ENCODE measurements at places on chromosomes 1 and 21.

- no peak for DNase-seq
Measured at GRCh38 chr1:1069711-1070676, 4.1 kb downstream of the RNF223 start.

GRCh38 chr1:185727726-185728125 is 6.5 kb upstream of the HMCN1 start:
- no peak for DNase-seq

- no peak for DNase-seq
Measured at GRCh38 chr1:2979191-2980072, 41.8 kb upstream of the ACTRT2 start.

GRCh38 chr1:232613752-232614381 is 16.1 kb downstream of the SIPA1L2 start:
- DNase-seq = no peak

DNA sequence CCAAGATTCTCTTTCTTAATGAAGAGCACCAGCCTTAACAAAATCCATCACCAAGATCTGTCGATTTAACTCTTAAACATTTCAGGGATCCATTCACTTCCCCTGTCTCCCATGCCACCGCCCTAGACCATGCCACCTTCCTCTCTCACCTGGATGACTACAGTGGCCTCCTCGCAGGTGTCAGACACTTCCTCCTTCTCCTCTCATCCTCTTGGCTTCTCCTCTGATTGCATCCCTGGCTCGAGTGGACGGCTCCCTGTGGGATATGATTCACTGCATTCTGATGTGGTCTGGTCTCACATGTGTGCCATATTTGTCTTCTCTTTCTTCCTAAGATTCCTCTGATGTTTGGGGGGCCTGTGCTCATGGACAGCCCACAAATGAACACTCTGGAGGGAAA is 66.4 kb upstream of the KLHDC7A start:
- DNase-seq = no peak

DNA sequence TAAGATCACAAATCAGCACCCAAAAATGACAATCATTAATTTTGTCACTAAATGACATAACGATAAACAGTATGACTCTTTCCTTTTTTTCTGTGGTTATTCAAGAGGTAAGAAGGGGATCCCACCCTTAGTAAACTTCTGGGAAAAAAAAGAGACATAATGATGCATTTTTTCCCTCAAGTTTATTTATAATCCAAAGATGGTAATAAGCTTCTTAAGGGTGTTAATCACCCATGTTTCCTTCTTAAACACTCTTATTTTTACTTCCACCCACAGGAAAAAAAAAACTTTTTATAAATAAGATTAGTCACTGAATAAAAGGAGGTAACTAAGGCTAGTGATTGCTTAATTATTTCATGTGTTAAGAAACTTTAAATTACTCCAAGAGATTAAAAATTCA is 24.7 kb downstream of the RGS1 start:
- no peak for DNase-seq

GRCh38 chr21:38631206-38631605 is 132.9 kb upstream of the ERG start:
- DNase-seq = no peak

GRCh38 chr1:208520438-208521099 is 276.4 kb upstream of the PLXNA2 start:
- DNase-seq = no peak

DNA sequence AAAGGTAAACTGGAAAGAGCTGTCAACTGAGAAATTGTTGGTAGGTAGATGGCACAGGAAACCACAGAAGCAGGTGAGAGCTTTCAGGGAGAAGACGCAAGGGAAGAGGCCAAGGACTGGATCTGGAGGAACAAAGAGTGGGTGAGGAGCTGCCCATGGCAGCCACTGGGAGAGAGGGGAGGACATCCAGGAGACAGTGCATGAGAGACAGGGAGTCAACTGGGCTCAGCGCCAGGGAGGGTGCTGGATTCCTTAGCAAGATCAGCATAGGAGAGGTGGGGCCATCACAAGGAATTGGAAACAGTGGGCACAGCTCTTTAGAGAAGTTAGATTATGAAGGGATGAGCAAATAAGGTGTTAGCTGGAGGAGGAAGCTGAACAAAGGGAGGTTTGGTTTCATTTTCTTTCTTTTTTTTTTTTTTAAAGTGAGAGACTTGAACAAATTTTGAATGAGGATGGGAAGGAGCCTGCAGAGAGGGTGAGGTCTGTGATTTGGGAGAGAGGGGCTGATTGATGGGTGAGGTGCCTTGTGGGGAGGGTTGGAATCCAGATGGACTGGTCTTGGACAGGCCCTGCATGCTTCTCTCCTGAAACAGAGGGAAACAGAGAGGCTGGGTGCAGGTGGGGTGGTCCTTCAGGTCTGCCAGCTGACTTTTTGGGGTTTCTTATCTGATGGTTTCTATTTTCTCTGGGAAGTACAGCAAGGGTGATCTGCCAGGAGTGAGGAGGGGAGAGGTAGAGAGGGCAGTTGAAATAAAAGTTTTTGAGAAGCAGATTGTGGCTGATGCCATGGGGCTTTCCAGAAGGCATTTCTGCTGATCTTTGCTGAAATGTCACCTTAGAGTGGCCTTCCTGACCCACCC is 5.4 kb downstream of the CYP4B1 start:
- DNase-seq = no peak

GRCh38 chr1:210347112-210347511 is 18.4 kb downstream of the HHAT start:
- DNase-seq = peak; percentile 48

DNA sequence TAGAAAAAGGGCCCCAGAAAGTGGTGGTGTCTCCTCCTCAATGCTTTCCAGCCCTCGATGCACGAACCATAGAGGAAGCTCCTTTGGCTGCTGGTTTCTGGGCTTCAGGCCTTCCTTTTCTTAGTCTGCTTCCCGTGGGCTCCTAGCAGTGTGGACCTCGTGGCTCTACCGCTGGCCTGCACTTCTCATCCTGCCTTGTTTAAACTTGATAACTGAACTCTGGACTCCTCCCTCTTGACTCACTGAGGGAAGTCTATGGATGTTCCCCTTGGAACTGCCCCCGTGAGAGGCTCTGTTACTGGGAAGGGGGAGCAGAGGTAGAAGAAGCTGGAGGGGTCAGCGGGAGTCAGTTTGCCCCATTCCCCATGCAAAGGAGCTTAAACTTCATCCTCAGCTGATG is 75.3 kb upstream of the WDR26 start:
- no peak for DNase-seq

- DNase-seq = no peak
Measured at GRCh38 chr1:170620164-170620563, 43.8 kb upstream of the PRRX1 start.

- no peak for DNase-seq
Measured at GRCh38 chr1:201173736-201174135, 16.9 kb upstream of the IGFN1 start.

GRCh38 chr21:38256599-38257302 is at the start of gene KCNJ15:
Gene KCNJ15 (plus strand): TSS chr21:38256991. CDS start chr21:38299262, 42,271 bp downstream.
- no peak for DNase-seq

DNA sequence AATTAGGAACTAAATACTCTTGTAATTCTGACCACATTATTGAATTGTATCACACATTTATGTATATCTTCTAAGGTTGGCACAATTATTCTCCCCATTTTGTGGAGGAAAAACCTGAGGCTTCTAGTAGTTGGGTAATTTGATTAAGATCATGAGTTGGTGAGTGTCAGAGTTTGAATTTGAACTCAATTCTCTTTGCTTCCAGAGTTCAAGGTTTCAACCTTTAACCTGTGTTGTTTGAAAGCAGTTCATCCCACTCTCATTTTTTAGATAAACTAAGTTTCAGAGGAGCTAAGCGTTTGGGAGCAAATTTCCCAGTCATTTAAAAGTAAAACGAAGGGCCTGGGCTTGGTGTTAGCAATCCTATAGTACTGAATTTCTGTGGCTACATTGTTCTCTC is 293.4 kb downstream of the ADGRL2 start:
- no peak for DNase-seq

- DNase-seq = no peak
Measured at GRCh38 chr21:31900121-31900895, 27.5 kb downstream of the HUNK start.

DNA sequence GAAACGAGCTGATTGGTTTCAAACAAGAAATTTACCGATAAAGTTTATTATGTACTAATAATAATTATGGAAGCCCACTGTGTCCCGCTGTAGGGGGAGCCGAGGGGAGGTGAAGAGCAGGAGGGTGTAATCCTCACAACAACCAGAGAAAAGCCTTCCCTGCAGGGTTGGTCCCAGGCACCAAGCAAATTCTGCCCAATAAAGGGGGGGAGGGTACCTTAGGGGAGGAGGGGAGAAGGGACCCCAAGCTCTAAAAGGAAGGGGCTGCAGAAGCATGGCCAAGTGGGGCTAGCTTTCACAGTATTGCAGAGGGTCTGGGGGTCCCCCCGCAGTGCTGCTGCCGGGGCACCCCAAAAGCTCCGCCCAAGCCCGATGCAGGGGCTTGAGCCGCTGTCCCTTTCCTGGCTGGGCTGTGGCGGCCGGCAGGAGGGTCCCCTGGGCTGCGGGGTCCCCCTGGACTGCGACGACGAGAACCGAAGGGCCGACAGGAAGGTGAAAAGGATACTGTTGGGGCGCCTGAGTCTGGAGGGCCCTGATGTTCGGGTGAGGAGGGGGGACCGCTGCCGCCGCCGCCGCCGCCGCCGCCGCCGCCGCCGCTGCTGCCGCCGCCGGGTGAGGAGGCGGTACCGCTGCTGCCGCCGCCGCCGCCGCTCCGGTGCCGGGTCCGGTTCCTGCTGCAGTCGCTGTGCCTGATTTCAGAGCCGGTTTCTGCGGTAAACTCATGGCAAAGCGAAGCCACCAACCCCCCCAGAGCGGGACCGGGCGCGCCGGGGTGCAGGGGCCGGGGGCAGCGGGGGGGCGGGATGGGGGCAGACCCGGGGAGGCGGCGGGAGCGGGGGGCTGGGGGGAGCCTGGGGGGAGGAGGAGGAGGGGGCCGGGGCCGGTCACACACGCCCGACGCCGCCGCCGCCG is 771 bp downstream of the EIF4G3 start:
- DNase-seq = no peak

GRCh38 chr1:167532964-167533824 is 14.9 kb upstream of the CD247 start:
- DNase-seq = no peak

DNA sequence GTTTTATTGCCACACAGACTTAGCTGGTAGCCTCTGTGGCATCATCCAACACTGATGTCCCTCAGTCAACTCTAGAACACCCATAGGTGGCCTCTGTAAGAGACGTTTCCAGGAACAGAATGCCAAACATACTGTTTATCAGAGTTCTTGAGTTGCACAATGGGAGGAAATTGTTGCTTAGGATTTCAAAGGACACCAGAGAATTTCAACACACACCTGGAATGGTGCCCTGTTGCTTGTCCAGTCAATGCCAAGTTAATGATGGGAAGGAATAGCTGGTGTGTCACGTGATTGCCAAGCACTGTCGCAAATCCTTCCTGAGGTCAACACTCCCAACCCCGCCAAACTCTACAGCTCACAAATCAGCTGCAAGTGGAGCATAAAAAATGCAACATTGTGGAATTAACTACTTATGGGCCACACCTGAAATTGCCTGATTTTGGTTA is 28.6 kb upstream of the DUSP23 start:
- DNase-seq = no peak

DNA sequence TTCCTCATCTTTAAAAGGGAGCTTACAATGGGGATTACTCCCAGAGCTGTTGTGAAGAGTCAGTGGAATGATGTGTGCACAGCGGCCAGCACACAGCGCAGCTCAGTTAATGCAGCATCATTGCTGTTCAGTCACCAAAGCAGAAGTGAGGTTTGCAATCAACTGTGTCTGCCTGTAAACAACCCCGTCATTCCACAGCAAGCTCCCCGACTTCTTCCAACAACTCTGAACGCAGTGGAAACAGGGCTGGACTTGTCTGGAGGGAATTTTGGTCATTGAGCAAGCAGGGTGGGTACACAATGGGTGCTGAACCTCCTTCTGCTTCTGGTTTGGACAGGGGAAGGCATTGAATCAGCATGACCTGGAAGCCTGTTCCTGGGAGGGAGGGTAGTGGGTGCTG is 347.4 kb downstream of the PTPRU start:
- no peak for DNase-seq

DNA sequence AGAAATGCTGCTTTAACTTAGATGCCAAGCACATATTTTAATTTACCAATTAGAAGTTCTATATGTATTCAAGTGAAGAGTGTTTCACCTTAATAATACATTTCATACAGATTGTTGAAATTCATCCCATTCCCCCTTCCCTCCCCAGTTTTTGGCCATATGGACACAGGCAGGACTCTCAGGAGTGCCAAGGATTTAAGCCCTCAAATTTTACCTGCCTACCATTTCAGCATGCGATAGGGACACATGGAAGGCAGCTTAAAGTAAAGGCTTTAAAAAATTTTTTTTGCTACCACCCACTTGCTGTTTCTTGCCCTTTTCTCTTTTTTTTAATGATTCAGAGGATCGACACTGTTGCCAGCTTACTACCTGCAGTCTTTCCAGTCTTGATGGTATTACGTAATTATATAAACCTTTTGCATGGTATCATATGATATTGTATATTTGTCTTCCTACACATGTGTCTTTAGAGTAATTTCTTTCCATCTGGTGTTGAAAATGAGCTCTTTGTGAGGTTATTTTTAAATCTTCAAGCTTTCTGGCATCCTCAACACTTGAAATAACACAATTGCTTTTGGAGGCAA is 7.0 kb downstream of the EPB41 start:
- no peak for DNase-seq

GRCh38 chr1:50735443-50735842 is 224.6 kb downstream of the FAF1 start:
- no peak for DNase-seq

GRCh38 chr1:223197923-223198627 is 55.0 kb upstream of the TLR5 start:
- DNase-seq = no peak

GRCh38 chr21:31846690-31847089 is 26.1 kb upstream of the HUNK start:
- no peak for DNase-seq

DNA sequence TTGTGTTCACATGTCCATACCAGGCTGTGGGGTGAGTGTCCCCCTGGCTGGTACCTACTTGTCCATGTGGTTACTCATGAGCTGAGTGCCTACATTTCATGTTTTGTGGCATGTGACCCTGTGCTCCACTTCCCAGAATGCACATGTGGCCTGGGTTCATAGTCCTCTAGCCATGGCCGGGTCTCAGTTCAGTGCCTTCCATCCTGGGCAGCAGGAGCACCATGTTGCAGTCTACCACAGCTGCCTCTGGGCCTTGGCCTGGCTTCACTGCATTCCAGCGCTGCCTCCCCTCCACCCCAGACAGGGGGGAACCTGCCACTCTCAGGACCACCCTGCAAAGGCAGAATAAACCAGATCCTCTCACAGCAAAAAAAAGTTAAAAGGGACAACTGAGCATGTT is 5.5 kb downstream of the CEPT1 start:
- DNase-seq = no peak

DNA sequence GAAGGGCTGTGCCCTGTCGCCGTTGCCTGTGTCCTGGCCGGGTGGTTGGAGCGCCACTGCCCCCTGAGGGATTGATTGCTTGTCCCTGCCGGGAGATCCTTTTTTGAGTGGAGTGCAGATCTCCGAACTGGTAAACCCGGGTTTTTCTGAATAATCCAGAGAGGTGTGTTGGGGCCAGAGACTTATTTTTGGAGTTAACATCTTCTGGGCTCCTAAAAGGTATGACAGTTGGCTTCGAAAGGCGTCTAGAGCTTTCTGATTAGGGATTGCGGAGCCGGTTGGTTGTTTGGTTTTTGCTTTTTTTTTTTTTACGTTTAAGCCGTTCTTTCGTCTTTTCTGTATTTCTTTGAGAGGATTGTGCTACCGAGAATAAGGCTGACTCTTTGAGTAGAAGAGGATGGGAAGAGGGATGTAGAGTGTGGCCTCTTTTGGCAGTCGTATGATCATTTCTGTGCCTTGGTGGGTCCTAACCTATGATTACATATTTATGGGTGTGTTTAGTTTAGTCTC is 756 bp downstream of the RLF start:
- DNase-seq = no peak
